ENCODE measurements at places on chromosomes 7 and 10.
A peak's percentile ranks its signal among the peaks of the same experiment; 100 is the strongest.

- H3K4me3 ChIP-seq: no peak overlapping the region
- no peak for DNase-seq
- H3K27ac ChIP-seq: no peak overlapping the region
- no peaks in the 10 kb centered on the region for H3K36me3 ChIP-seq
These were observed 39.0 kb downstream of the HTR5A start for GRCh38 chr7:155109121-155109520.

DNA sequence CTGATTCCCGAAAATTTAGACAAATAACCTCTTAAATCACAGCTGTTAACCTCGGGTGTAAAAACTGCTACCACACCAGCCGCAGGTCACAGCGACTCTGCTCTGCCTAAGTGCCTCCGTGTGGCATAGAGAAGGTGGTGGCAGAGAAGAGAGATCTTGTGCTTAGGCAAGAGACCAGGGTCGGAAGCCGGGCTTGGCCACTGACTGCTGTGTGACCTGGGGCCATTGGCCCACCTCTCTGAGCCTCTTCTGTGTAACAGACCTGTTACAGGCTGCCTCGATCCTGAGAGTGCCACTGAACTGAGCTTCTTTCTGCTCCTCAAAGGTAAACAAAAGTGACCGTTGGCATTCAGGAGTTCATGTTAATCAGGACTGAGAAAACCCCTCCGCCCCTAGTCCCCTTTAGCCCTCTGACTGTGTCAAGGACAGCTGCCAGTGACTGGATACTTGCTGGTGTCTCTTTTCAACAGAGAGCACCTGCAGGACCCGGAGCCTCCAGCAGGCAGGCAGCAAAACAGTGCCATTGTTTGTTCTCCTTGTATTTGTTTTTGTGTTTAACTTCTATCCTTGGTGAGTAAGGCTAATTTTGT lies 36.5 kb downstream of the ZMIZ1 start:
- no peak overlapping the region for H3K4me3 ChIP-seq

DNA sequence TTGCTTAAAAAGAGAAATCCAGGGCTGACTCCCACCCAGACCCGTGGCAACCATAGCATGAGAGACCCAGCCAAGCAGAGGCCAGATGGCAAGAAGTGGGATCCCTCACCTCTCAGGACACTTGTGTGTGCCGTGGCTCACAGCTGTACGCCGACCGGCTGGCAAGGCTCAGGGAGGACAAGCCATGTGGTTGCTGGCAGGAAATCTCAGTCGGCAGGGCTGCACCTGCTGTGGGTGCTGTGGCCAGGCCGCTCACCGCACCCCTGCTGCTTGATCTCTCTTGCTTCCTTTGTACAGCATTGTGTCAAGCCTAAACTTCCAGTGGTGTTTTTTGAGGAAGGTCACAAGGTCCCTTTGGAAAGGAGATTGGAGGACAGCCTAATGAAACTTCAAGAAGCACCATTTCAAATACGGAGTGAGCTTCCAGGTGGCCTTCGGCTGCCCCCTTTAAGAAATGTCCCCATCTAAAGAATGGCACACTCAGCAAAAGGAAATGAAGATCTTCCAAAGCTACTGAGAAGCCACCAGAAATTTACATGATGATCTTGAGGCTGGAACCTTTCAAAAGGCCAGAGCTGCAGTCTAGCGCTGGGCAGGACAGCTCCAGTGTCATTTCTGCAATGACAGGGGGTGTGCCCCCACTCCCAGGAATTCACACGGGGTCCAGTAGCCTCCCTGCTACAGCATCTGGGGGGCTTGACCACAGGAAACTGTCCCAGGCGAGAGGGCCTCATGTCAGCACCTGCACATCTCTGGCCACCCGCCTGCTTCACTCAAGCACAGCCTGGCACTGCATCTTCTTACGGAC lies 409.0 kb upstream of the MGMT start:
- peak overlapping the region; percentile 14 for H3K27ac ChIP-seq
- peaks cover 6% of the 10 kb centered on the region for H3K27me3 ChIP-seq
- DNase-seq: peak; percentile 17
- H3K4me1 ChIP-seq: peaks cover 28% of the 10 kb centered on the region

DNA sequence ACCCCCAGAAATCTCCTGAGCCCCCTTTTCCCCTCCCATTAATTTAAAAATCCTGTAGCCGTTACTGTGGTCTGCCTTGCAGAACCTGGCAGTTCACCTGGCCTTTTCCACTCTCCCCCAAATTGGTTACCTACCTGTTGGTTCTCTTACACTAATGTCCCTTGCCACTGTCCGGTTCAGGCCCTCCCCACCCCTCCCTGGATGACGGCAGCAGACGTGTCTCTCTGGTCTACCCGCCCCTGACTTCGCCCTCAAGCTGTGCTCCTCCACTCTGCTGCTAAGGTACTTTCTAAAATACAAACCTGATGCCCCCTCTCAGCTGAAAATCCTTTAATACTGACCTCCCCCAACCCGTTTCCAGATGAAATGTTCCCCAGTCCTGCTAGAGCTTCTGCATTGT lies 15.6 kb upstream of the SH3PXD2A start:
- peaks cover 4% of the 10 kb centered on the region for H3K4me1 ChIP-seq
- peaks cover 10% of the 10 kb centered on the region for H3K36me3 ChIP-seq

GRCh38 chr7:98215561-98216495 lies 4.6 kb downstream of the BHLHA15 start:
- no peak for DNase-seq
- H3K4me3 ChIP-seq: no peak overlapping the region
- no peak overlapping the region for H3K27ac ChIP-seq

DNA sequence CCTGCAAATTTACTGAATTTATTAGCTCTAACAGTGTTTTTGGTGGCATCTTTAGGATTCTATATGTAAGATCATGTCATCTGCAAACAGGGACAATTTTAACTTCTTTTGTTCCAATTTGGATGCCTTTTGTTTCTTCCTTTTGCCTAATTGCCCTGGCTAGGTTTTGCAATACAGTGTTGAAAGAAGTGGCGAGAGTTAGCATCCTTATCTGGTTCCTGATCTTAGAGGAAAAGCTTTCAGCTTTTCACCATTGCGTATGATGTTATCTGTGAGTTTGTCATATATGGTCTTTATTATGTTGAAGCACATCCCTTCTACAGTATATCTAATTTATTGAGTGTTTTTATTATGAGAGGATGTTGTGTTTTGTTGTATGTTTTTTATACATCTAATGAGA lies 301.4 kb downstream of the PTPRN2 start:
- H3K27ac ChIP-seq: no peak overlapping the region
- H3K27me3 ChIP-seq: no peaks in the 10 kb centered on the region
- no peaks in the 10 kb centered on the region for H3K36me3 ChIP-seq

GRCh38 chr7:153090764-153091163 lies 331.2 kb downstream of the ACTR3B start:
- H3K4me3 ChIP-seq: no peak overlapping the region
- no peak overlapping the region for H3K27ac ChIP-seq
- no peaks in the 10 kb centered on the region for H3K4me1 ChIP-seq
- no peaks in the 10 kb centered on the region for H3K36me3 ChIP-seq

GRCh38 chr7:142787034-142787768 lies 16.4 kb downstream of the PRSS2 start:
- H3K36me3 ChIP-seq: no peaks in the 10 kb centered on the region
- peaks cover 43% of the 10 kb centered on the region for H3K4me1 ChIP-seq

DNA sequence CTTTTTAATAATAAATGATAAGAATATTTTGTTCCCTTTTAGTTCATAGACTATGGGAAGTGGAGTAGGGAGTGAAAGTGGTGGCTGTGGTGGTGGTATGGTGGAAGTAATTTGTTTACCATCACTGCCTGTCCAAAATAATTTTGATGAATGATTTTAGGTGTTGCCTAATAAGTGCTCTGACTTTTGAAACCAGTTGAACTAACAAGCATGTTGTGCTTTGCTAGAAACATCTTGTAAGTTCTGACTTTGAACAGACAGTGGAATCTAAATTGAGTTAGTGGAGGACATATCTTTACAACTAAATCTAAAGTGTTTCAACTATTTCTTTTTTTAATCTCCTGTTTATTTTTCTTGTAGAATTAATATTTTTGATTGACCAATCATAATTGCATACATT lies 49.7 kb downstream of the ZEB1 start:
- H3K4me3 ChIP-seq: no peak overlapping the region
- no peak overlapping the region for H3K27ac ChIP-seq
- DNase-seq: no peak
- H3K4me1 ChIP-seq: peaks cover 59% of the 10 kb centered on the region
- H3K36me3 ChIP-seq: peaks cover 23% of the 10 kb centered on the region
- no peaks in the 10 kb centered on the region for H3K27me3 ChIP-seq

- H3K36me3 ChIP-seq: no peaks in the 10 kb centered on the region
- H3K4me3 ChIP-seq: no peak overlapping the region
- H3K4me1 ChIP-seq: no peaks in the 10 kb centered on the region
- no peak overlapping the region for H3K27ac ChIP-seq
- H3K27me3 ChIP-seq: no peaks in the 10 kb centered on the region
These were observed 267.5 kb downstream of the SORCS3 start for GRCh38 chr10:104908581-104908980.

DNA sequence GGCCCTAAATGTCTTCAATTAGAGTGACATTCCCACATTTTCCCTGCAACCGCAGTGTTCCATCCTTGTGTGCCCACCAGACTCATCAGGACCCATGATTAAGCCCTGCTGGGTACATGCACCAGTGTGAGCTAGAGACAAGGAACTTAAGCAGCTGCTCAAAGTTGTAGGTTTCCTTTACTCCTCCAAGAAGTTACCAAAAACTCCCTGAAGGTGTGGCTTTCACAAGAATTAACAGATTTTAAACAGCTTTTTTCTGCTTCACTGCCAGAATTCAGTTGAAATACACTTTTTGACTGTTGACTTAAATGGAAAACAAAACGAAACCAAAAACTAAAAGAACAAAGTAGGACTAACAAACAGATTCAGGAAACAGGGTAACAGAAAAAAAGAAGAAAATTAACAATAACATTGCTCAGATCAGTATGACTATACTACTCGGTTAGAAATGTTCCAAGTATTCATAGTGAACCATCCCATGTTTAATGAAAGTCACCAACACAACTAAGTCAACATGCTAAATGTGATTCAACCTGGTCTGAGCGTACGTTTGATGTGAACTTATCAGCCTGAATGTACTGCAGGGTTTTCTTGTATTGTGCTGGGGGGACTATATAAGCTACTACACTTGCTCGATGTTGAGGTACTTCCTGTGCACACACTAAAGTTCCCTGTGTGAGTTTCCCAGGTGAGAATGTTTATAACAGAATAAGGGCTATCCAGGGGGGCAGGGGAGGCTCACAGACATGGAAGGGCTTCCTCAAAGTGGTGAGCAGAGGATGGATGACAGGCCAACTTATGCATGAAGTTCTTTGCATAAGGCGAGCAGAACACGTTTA lies 22.2 kb downstream of the SLC37A3 start:
- H3K27me3 ChIP-seq: no peaks in the 10 kb centered on the region
- DNase-seq: peak; percentile 29
- peak overlapping the region; percentile 97 for H3K27ac ChIP-seq
- peaks cover 43% of the 10 kb centered on the region for H3K36me3 ChIP-seq

DNA sequence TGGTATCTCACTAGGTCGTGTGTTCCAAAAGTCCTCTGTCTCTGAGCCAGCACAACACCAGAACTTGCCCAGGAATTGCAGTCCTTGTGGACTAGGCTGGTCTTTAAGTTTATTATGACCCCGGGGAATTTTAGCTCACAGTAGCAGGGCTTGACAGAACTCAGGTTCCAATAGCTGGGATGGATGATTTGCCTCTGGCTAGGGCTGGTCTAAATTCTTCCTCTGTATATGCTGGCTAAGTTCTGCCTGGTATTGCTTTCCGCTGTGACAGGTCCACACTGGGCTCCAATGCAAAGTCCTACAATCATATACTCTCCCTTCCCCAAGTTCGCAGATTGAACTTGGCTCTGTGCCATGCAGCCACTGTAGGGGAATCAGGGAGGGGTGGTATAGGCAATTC lies 52.5 kb downstream of the FAS start:
- H3K27me3 ChIP-seq: peaks cover 4% of the 10 kb centered on the region
- H3K4me1 ChIP-seq: no peaks in the 10 kb centered on the region
- H3K36me3 ChIP-seq: peaks cover 10% of the 10 kb centered on the region

GRCh38 chr7:22476824-22477223 lies 23.2 kb downstream of the STEAP1B start:
- no peak overlapping the region for H3K27ac ChIP-seq
- peaks cover 3% of the 10 kb centered on the region for H3K36me3 ChIP-seq
- peaks cover 8% of the 10 kb centered on the region for H3K4me1 ChIP-seq
- no peak overlapping the region for H3K4me3 ChIP-seq

DNA sequence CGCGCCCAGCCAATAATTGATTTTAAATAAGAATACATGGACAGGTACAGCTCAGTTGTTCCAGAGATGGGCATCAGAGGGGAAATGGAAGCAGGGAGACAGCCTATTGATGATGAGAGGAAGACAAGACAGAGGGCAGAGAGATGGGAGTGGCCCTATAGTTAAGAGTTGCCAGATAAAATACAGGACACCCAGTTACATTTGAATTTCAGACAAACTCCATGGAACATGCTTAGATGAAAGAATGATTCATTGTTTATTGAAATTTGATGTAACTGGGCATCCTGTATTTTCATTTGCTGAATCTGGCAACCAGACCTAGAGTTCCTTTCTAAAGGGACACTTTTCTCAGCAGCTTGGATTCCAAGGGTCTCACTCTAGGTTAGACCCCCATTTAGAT lies 341.1 kb downstream of the FRMD4A start:
- peaks cover 2% of the 10 kb centered on the region for H3K4me1 ChIP-seq
- H3K36me3 ChIP-seq: no peaks in the 10 kb centered on the region
- no peaks in the 10 kb centered on the region for H3K27me3 ChIP-seq
- no peak overlapping the region for H3K4me3 ChIP-seq

- H3K4me1 ChIP-seq: peaks cover 24% of the 10 kb centered on the region
- no peak overlapping the region for H3K27ac ChIP-seq
- H3K4me3 ChIP-seq: no peak overlapping the region
- no peak for DNase-seq
- peaks cover 26% of the 10 kb centered on the region for H3K36me3 ChIP-seq
These were observed 1.9 kb downstream of the AGBL3 start for GRCh38 chr7:134988161-134988560.

DNA sequence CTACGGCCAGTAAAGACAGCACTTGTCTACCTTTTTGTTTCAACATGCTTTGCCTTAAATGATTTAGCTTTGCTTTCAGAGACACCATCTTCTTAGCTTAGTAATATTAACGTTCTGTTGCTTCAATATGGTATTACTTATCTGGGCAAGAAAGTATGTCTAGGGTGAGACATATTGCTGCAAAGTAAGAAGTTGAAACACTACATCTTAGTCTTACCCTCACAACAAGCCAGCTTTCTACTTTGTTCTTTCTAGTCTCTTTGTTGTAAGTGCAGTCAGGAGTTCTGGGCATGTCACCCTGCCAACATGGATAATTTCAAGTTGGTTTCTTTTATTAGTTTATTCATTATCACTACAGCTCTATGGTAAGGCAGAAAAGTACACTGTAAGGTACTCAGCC lies 122.7 kb upstream of the DNAJB12 start:
- H3K4me3 ChIP-seq: no peak overlapping the region
- H3K36me3 ChIP-seq: peaks cover 18% of the 10 kb centered on the region
- H3K4me1 ChIP-seq: no peaks in the 10 kb centered on the region
- H3K27ac ChIP-seq: no peak overlapping the region
- no peak for DNase-seq

- H3K4me3 ChIP-seq: no peak overlapping the region
- no peak for DNase-seq
- H3K27me3 ChIP-seq: peaks cover 31% of the 10 kb centered on the region
These were observed 257.3 kb downstream of the SDK1 start for GRCh38 chr7:3558400-3558799.

Data from stimulated activated naive B cell treated with anti-CD40 and anti-IgM and Interleukin-4, amounts not matched to agents 10 μg/mL and 1 μg/mL and 100 μg/mL, for 72 hours (primary cell).